Stimulated activated CD4-positive, alpha-beta T cell treated with anti-CD3 and anti-CD28 coated beads, TNF-alpha, amount 100 ng/mL, for 1 hour (primary cell): ENCODE measurements at places on chromosomes 2 and 18.

DNA sequence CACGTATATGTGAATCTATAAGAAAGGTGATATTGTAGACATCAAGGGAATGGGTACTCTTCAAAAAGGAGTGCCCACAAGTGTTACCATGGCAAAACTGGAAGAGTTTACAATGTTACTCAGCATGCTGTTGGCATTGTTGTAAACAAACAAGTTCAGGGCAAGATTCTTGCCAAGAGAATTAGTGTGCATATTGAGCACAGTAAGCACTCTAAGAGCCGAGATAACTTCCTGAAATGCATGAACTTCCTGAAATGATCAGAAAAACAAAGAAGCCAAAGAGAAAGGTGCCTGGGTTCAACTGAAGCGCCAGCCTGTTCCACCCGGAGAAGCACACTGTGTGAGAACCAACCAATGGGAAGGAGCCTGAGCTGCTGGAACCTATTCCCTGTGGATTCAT is 101.0 kb downstream of the HS6ST1 start:
- no peak for DNase-seq

- no peak for DNase-seq
Measured at GRCh38 chr18:33749834-33750233, 171.8 kb downstream of the ASXL3 start.

DNA sequence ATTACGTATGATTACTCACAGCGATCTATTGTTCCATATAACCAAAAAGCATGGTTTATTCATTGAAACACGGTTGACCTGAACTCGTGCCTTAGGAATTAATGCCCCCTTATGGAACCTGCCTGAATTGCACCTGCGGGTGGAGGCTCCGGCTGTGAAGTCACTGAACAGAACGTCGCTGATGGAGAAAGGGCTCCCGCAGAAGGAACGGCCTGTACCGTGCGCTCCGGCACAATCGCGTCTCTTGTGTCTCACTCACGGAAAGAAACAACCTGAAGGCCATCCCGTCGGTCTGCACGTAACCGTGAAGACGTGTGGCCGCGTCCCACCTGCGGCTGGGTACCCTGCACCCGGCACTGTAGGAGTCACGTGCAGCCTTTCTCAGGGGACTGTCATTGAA is 133.1 kb downstream of the NFATC1 start:
- peak; percentile 60 for DNase-seq

DNA sequence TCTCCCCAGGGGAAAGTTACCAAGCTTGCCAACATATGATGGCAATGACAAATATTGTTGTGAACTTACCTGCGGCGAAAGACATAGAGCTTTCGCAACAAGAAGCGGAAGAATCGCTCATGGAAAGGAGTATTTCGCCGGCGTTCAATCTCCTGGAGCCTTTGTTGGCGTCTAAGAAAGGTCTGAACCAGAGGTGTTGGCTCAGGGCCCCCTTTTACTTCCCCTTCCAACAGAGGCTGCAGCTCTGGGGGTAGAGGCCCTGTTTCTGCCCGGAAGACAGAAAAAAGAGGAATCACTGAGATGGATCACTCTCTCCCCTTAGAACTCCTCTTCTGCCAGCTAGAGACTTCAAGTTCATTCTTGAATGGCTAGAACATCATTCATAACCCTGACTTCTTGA is 10.8 kb downstream of the GGCX start:
- no peak for DNase-seq

DNA sequence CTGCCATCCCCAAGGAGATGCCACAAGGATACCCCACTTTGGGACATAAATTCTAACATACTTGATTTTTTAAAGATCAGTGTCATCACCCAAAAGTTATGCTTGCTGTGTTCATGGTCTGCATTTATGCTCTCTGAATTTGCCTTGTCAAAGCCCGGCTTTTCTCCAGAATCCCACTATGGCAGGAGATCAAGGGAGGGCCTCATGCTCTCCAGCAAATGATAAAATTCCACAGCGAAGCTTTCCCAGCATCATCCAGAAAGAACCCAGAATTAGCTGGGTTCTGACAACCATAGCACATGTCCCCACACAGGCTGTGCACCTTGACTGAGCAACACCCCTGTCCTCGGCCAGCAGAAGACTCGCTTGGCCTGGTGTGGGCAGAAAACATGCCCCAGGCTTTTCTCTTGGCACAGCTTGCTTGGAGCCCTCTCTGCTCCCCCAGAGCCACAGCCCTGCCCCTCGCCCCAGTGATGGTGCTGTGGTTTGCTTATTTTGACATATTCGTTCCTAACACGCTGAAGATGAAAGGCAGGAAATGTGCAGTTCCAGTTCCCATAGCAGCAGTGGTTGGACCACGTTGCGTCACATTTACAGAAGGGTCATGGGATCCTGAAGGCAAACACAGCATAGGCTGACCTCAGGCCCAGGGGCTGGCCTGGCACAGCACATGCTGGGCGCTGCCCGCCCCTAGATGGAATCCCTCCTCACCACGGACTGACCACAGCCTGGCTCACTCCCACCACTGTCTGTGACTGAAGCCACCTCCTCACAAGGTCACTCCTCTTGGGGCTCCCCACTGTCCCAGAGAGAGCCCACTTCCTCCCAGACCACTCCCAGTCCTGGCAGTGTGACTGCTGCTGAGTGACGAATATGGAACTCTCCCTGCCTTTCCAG is 14.1 kb upstream of the CHRNA1 start:
- DNase-seq = peak; percentile 8
